Cardiac septum (tissue), 1 donor: ENCODE measurements at places on chromosomes 12 and 14. TPM values are rescaled to one million over a fixed set of nuclear protein-coding genes. Genes with fewer than 3 reads are reported as not detected.
A peak's percentile ranks its signal among the peaks of the same experiment; 100 is the strongest.

DNA sequence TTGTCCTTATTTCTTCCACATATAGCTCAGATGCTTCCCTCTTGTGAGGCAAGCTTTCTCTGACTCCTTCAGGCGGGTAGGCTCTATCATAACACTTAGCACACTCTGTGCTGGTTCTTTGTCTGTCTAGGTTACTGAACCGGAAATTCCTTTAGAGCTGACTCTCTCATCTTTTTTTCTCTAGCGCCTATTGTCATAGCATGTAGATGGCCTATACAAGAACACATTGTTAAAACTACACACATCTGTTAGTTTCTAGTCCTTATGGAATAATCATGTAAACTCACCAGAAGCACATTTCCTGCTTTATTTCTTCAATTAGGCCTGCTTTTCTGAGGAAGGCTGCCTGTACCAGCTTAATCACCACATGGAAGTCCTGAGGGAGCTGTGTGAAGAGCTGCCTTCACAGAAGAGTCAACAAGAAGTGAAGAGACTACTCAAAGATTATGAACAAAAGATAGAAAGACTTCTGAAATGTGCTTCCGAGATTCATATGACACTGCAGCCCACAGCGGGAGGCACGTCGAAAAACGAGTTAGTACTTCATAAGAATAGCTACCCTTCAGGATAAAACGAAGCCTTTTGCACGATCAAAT is 143.9 kb downstream of the SYNE2 start:
- no peak for DNase-seq

- DNase-seq, result no peak
These were observed 729.7 kb upstream of the USP15 start for GRCh38 chr12:61530456-61530855.

DNA sequence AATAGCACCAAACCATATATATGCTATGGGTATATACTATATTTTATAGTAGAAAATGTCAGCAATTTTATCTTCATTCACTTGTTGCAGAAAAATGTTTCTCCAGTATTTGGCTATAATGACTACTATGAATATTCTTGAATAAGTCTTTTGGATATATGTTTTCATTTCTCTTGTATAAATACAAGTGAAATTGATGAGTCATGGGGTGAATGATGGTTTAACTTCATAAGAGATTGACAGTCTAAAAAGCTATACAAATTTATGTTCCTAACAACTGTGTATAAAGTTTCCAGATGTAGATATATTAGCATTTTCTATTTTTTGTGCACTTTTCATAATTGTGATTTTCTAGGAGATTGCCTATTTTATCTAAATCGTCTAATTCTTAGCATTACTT is 714.8 kb downstream of the TRHDE start:
- DNase-seq, result no peak

DNA sequence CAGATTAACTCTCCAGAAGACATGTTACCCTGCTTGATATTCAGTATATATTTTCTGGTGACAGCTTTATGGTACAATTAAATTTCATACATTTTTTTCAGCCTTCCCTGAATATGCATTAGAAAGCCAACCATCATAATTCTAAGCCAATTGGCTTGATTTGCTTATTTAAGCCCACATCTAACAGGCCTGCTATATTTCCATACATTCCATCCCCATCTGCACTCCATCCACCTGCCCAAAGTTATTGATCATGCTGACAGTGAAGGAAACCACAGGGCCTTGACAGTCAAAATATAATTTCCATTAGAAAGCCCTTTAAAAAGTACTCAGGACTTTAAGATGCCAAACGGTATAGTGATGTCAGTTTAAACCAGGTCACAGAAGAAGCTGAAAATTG is 164.3 kb downstream of the GXYLT1 start:
- no peak for DNase-seq

- no peak for DNase-seq
These were observed 78.0 kb downstream of the PTPN21 start for GRCh38 chr14:88476825-88477224.

DNA sequence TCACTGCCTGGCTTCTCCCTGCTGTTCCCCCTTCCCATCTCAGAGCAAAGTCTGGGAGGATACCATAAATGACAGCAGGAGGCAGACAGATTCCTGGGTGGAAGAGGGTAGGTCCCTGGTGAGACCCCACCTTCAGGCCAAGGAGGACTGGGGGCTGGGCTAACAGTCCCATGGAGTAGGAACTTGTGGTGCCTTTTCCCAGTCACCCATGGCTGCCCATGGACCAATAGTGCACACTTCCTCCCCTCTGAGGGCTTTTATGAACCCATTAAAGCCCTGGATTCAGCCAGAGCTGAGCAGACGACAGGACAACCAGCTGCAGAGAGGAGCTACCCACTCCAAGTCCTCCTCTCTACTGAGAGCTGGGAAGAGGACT is 36.6 kb upstream of the OR5AU1 start:
- DNase-seq, result no peak

DNA sequence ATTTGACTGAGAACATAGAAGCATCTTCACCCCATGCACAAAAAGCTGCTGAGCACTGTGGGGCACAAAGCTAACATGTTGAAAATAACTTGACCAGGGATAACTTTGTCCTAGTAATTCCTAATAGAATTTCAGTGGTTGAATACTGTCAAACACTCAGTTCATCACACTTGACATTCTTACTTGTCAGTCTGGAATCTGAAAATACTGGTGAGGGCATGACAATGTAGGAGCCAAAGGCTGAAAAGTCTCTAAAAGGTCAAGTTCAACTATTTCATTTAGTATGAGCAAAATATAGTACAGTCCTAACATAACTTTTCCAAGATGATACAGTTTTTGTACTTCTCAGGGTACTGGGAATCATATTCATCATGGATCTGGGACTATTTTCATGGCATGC is 504.4 kb upstream of the LMO3 start:
- DNase-seq, result no peak

GRCh38 chr14:82689948-82690347 is 1156.3 kb upstream of the SEL1L start:
- no peak for DNase-seq

GRCh38 chr12:116297224-116297834 is 19.8 kb upstream of the MED13L start:
- no peak for DNase-seq

DNA sequence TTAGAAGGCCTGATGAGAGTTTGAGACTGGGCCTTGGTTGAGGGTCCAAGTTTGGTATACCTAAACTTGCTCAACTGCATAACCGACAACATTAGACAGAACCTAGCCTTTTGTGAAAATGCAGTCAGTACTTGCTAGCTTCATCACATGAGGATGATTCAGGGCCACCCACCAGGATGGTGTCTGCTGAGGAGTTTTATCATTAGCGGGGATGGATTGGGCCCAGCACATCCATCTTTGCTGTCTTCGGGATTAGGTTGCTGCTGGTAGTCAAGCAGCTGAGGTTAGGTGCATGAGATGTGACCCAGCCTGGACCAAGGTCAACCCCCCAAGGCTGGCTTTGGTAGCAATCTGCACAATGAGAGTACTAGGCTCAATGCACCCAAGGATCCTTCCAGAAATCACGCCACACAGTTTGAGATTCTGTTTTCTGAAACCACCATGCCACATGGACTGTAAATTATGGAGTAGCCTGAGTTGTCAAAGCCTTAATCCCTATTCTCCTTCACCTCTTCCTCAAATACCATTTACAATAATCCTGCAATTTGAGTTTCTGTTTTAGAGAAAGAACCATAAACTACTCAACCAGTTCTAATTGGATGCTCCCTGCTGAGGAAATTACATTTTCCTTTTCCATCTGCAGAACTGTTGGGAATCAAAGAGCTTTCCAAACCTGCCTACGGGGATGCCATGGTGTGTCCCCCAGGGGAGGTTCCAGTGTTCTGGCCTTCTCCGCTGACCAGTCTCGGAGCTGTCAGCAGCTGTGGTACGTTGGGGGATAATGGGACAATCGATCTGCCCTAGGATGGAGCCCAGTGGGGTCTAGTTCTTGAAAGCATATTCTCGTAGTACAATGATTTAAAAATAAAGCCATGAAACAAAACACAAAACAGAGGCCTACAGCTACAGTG is 61.7 kb downstream of the DGLUCY start:
- no peak for DNase-seq

GRCh38 chr12:57112492-57113294 is 1.5 kb upstream of the STAT6 start:
- DNase-seq, result no peak

- DNase-seq, result no peak
These were observed 105.6 kb downstream of the DERA start for GRCh38 chr12:16016748-16017147.

DNA sequence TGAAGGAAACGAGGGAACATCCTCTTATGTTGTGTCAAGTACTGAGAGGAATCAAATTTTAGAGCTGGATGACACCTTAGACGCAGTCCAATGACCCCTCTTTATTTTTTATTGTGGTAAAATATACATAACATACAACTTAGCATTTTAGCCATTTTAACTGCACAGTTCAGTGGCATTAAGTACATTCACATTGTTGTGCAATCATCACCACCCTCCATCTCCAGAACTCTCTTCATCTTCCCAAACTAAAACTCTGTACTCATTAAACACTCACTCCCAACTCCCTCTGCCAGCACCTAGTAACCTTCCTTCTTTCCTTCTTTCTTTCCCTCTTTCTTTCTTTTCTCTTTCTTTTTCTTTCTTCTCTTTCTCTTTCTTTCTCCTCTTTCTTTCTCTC is 97.2 kb upstream of the SLC24A4 start:
- DNase-seq, result no peak

DNA sequence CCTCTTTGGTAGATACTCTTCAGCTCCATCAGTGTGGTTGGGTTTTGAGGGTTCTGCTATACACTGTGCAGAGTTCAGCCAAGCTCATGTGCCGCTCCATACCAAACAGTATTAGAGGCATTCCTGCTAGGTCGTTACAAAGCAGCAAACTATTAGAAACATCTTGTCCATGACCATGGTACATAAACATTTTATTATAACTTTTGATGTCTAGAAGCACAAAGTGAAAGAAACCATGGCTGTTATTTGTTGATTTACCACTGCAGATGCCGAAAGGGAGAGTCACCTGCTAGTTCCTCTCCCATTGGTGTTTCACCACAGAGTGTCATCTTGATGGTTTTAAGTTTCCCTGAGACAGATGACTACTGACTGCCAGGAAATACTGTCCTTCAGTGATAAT is 242.0 kb downstream of the ADAMTS20 start:
- DNase-seq, result no peak

- DNase-seq, result no peak
These were observed 184.7 kb upstream of the GARIN2 start for GRCh38 chr14:67004521-67004920.

GRCh38 chr14:105471297-105471821 is 3.3 kb upstream of the CRIP2 start:
- peak; percentile 90 for DNase-seq

DNA sequence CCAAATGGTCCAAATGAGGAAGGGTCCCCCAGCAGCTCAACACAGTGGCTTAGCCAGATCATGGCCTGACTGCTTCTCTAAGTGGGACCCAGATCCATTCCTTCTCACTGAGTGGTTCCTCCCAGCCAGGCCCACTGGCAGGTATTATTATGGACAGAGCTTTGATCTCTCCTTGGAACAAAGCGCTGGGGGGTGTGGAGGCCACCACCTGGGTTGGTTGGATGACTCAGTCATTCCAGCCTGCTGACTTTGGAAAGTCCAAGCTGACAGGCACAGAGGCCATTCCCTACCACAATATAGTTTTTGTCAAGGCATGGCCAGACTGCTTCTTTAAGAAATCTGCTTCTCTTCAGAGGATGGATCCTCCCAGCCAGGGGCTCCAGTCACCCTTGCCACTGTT is 341.1 kb downstream of the BTG1 start:
- no peak for DNase-seq

DNA sequence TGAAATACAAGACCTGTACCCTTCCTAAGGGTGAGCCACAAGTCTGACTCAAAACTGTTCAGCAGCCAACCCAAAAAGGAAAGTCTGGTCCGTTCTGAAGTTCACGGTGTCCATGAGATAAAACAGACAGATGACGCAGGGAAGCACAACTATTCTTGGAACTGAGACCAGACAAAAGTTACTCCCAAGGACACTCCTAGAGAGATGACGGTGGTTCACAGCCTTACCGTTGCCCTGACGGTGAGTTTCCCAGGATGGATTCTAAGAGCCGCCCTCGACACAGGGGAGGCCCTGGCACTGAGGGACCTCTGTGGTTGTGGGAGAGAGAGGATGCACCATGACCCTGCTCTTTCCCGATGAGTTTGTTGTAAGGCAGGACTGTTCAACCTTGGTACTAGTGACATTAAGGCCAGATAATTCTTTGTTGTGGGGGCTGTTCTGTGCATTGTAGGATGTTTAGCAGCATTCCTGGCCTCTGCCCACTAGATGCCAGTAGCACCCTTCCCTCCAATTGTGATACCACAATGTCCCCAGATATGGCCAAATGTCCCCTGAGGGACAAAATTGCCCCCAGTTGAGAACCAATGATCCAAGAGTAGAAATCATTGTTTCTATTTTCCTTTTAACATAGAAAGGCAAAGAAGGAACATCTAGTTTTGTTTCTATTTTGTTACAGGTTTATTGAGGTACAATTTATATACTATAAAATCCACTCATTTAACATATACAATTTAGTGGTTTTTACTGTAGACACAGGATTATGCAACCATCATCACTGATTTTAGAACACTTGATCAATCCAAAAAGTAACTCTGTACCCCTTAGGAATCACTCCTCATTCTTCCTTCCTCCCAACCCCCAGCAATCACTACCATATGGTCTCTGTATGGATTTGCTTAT is 23.0 kb downstream of the OR10P1 start:
- peak; percentile 76 for DNase-seq

GRCh38 chr12:124006085-124006845 is 33.2 kb downstream of the ZNF664 start:
- no peak for DNase-seq

TAS2R7 gene
- not detected for total RNA-seq

RHNO1 gene
- total RNA-seq, result 8.3 TPM

CPNE8 gene
- total RNA-seq, result 6.1 TPM

DNM1L gene
- 67.3 TPM for total RNA-seq

KRT85 gene
- not detected for total RNA-seq

CRIP1 gene
- 68.2 TPM for total RNA-seq

NEUROD4 gene
- not detected for total RNA-seq

CPNE6 gene
- 1.4 TPM for total RNA-seq

PAX9 gene
- total RNA-seq, result not detected

KRT72 gene
- total RNA-seq, result not detected

NOP9 gene
- 28.3 TPM for total RNA-seq

AKAP5 gene
- 0.51 TPM for total RNA-seq

TAS2R10 gene
- 0.30 TPM for total RNA-seq
